Kidney tubule cell (primary cell): ENCODE measurements at places on chromosomes 6 and 20.

GRCh38 chr20:53162251-53162835, 190.2 kb downstream of the TSHZ2 start:
- DNase-seq = peak; percentile 91

DNA sequence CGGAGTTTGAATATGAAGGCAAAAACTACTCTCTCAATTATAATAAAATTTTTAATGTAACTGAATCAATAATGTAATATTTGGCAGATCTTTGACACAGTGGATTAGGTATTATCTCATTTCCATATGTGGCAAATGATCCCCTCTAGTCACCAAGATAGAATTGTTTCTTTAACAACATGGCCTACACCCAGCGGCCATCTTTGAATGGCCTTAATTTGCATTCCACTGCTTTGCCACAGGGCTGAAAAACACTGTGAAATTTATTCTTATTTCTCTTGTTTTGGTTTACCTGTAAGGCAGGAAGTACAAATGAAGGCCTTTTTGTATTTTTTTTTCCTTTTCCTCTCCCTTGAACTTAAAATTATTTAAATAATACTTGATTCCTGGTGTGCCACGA, 162.6 kb upstream of the SCGN start:
- DNase-seq = no peak

- DNase-seq = no peak
Observed at GRCh38 chr6:3320238-3320811, 61.6 kb downstream of the PSMG4 start.

GRCh38 chr20:20395087-20395486, 27.2 kb downstream of the INSM1 start:
- DNase-seq = no peak

GRCh38 chr6:168514216-168514615, 73.2 kb downstream of the SMOC2 start:
- peak; percentile 84 for DNase-seq

GRCh38 chr20:23114018-23114417, 27.9 kb upstream of the CD93 start:
- no peak for DNase-seq

DNA sequence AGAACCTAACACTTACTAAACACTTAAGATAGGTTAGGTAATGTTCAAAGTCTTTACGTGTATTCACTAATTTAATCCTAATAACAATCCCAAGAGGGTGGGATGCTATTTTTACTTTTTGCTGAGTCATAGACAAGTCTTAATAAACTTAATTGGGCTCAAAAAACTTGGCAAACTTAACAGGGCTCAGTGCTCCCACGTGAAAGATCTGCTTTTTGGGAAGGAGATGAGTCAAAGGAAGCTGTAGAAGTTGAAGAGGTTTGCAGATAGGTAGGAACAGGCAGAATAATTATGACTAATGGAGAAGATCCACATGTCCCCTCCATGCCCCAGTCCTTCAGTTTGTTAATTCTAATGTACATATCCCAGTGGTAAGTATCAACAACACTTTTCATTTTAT, 44.5 kb upstream of the STMND1 start:
- DNase-seq = no peak

- DNase-seq = peak; percentile 74
Observed at GRCh38 chr20:43744151-43744611, 17.4 kb upstream of the GTSF1L start.

GRCh38 chr20:61849822-61850221, 215.9 kb downstream of the TAF4 start:
- no peak for DNase-seq

GRCh38 chr6:110039981-110040383, 61.9 kb downstream of the GPR6 start:
- DNase-seq = peak; percentile 54

DNA sequence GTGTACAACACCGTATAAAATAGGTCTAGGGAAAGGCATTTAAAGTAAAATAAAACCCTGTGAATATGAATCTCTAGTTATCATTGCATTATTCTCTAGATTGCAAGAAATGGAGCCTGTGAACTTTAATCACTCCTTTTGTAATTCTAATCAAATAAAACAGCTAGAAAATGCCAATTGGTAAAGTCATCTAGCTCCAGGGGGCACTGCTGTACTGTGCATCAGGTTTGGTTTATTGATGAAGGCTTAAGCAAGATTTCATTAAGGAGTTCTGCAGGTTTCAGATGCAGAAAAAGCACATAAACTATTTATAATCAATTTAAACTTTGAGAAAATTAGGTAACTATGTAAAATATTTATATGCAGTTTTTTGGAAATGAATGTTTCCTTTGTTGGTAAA, 645.0 kb downstream of the PHF3 start:
- DNase-seq = peak; percentile 3

DNA sequence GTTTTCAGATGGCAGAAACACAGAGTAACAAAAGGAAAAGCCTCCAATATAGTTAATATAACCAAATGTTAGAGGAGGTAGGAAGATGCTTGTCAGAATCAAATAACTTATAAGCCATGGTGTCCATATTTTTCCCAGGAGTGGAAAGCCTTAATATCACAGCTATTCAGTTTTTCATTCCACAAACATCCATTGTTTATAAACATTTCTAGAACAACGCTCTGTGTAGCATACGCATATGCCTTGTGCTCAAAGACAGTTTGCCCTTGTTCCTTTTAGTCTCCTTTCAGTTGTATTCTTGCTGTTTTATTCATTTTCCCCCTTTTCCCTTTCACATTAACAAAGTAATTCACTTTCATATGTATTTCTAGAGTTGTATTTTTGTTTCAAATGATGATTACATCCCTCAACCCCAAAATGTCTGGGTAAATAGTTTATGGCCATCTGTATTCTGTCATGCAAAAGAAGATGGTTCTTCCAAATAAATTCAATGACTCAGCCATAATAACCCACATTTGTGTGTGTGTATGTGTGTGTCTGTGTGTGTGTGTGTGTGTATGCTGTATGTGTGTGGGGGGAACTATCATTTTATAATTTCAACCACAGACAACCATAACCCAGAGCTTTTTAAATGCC, 455.7 kb upstream of the SOX4 start:
- DNase-seq = no peak

- DNase-seq = no peak
Observed at GRCh38 chr6:7073821-7074525, 33.8 kb upstream of the RREB1 start.

DNA sequence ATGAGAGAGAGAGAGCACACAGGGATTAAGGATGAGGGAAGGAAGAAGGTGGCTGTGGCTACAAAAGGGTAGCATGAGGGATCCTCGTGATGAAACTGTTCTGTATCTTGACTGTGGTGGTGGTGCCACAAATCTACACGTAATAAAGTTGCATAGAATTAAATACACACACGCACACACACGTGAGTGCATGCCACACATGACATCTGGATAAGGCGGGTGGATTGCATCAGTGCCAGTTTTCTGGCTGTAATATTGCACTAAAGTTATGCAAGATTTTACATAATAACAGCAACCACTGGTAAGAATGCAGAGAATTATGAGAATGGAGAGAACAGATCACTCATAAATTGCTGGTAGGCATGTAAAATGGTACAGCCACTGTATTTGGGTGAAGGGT, 16.9 kb upstream of the STK35 start:
- no peak for DNase-seq

- DNase-seq = no peak
Observed at GRCh38 chr6:56580271-56580670, 62.4 kb downstream of the DST start.

GRCh38 chr20:22905658-22906057, 129.5 kb upstream of the SSTR4 start:
- DNase-seq = no peak

GRCh38 chr6:53398247-53399026, 49.7 kb upstream of the ELOVL5 start:
- no peak for DNase-seq

DNA sequence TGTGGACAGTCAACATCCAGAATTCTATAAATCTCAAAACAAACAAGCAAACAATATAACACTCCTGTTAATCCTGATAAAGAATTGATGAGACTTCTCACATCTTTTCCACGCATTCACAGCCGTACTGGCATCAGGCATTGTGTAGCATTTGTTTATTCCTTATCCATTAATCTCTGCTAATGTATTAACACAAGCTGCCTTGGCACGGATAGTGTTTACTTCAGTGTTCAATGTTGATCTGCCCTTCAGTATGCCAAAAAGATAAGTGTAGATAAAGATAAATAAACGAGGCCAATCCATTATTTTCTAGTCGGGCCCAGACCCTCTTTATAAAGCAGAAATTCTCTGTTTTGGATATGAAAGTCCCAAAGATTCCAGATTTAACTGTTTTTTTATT, 16.1 kb downstream of the UFL1 start:
- no peak for DNase-seq

GRCh38 chr6:153634416-153634815, 404.6 kb upstream of the OPRM1 start:
- DNase-seq = no peak

DNA sequence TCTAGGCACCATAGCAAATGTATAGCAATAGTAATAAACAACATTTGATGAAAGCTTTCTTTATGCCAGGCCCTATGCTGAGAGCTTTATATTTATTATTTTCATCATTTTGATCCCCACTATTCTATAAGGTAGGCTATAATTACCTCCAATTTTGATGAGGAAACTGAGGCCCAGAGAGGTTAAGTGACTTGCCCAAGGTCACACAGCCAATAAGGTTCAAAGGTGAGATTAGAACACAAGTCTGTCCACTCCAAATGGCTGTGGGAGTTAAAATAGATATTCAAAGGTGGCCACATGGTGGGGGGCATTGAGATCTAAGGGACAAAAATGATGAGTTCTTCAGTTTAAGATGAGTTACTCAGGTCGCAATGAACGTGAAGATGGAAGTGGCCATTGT, 269.9 kb downstream of the BMP7 start:
- no peak for DNase-seq

GRCh38 chr6:125828476-125829039, 37.8 kb downstream of the NCOA7 start:
- no peak for DNase-seq

GRCh38 chr20:25233016-25233772, 14.7 kb upstream of the PYGB start:
- peak; percentile 87 for DNase-seq

- DNase-seq = peak; percentile 82
Observed at GRCh38 chr6:155103816-155104366, 108.8 kb downstream of the TIAM2 start.

- peak; percentile 21 for DNase-seq
Observed at GRCh38 chr6:153084393-153084792, 46.7 kb downstream of the RGS17 start.

- no peak for DNase-seq
Observed at GRCh38 chr6:36636283-36636682, 42.1 kb downstream of the SRSF3 start.

- no peak for DNase-seq
Observed at GRCh38 chr6:107585815-107586435, 96.0 kb downstream of the SOBP start.

- peak; percentile 90 for DNase-seq
Observed at GRCh38 chr20:49344975-49345374, 67.1 kb upstream of the ZNFX1 start.

- DNase-seq = no peak
Observed at GRCh38 chr6:7201444-7201731, 93.6 kb downstream of the RREB1 start.

GRCh38 chr20:61219021-61219431, 33.0 kb upstream of the CDH4 start:
- DNase-seq = peak; percentile 52

GRCh38 chr20:40283689-40284088, 405.3 kb downstream of the MAFB start:
- peak; percentile 46 for DNase-seq

DNA sequence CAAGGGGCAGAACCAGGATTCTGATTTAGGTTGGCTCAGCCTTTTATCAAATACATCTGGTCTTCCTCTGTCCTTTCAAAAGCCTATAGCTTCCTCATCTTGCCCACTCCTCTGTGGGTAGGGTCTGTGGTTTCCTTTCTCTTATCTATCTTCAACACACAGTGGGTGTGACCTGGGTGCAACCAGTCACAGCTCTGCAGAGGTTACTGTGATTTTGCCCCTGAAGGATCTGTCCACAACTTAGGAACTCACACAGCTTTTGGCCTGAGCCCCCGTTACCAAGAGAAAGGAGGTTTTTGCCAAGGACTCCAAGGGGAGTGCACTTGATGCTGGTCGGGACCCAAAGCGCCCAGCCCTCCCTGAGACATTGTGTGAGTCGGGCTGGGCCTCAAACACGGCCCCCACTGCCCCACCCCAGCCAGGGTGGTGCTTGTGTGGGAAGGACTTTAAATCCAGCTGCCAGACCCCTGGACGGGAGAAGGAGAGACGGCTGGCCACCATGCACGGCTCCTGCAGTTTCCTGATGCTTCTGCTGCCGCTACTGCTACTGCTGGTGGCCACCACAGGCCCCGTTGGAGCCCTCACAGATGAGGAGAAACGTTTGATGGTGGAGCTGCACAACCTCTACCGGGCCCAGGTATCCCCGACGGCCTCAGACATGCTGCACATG, at the start of gene PI16:
Gene PI16 (plus strand): TSS at position 477 of the 670 bp plus-strand sequence. CDS start 23 bp downstream, at position 500.
- DNase-seq = no peak

DNA sequence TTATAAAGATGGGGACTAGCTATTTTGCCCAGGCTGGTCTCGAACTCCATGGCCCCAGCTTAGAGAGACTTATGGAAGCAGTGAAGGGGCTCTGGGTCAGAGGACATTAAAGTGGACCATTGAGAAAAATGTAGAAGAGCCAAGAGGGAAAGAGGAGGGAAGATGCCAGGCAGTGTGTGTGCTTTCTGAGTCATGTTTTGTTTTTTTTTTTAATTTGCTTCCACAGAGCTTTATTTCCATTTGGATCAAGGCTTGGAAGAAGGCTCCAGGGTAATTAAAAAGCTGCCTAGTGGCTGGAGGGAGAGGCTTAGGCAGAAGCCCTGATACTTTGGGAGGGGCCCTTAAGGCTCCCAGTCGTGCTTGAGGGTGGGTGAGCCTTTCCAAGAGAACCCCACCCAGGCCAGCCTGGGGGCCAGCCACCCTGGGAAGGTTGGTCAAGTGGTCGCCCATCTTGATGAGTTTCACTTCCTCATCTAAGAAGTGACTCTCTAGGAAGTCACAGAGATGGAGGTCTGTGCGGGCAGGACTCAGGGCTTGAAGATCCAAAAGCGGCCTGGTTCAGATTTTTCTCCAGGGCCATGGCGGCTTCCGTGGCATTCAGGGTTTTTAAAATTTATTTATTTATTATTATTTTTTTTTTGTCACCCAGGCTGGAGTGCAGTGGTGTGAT, 3.0 kb upstream of the ZNF335 start:
- no peak for DNase-seq
